Ovary (tissue), 10 donors: ENCODE measurements at places on chromosomes 16 and 17. TPM values are rescaled to one million over a fixed set of nuclear protein-coding genes. Genes with fewer than 3 reads are reported as not detected.

The EVPLL gene
- total RNA-seq = not detected

DNA sequence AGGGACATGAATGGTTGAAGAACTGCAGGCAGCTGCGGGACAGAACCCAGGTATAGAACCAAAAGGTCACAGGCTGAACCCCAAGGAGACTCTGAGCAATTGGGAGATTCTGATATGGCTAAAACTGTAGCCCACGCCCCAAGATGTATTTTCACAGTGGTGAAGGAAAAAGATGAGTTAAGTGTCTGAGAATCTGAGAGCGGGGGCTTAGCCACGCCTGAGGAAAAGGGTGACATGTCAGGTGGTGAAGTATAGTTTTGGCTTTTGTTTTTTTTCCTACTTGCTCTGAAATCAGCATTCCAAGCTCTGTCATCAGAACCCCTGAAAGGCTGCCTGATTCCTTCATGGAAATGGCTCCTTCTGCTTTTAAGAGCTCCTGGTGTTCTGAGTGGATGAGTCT is 73.3 kb downstream of the AKAP1 start:
- no peak overlapping the region for H3K27ac ChIP-seq
- DNase-seq = no peak
- no peaks in the 10 kb centered on the region for H3K27me3 ChIP-seq
- no peaks in the 10 kb centered on the region for H3K36me3 ChIP-seq
- H3K4me1 ChIP-seq = no peaks in the 10 kb centered on the region

DNA sequence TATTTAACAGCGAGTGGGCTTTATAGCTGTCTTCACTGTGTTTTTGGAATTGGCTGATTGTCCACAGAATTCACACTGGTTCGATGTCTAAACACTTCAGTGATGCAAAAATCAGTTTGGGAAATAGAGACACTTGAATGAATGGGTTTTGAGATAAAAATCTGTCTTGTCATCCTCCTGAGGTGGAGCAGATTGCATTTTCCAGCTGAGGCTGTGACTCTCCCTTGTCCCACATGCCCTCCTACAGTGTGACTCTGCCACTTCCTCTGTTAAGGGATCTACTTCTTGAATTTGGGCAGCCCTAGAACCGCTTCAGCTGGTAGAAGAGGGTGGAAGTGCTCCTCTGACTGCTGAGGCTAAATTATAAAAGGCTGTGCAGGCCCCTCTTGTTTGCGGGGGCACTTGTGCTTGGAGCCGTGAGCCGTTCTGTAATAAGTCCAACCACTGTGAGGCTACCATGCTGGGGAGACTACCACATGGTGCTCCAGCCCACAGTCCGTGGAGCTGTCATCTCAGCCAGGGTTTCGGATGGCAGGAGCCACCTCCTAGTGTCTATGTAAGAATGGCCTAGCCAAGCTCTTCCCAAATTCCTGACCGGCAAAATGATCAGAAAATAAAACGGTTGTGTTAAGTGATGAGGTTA is 175.9 kb downstream of the SPECC1 start:
- H3K4me1 ChIP-seq = peaks cover 10% of the 10 kb centered on the region
- no peak overlapping the region for H3K27ac ChIP-seq
- H3K27me3 ChIP-seq = no peaks in the 10 kb centered on the region
- DNase-seq = no peak
- no peaks in the 10 kb centered on the region for H3K36me3 ChIP-seq

GRCh38 chr17:77613218-77613617 is 345.3 kb upstream of the TNRC6C start:
- DNase-seq = no peak
- no peaks in the 10 kb centered on the region for H3K36me3 ChIP-seq
- no peaks in the 10 kb centered on the region for H3K4me1 ChIP-seq
- H3K4me3 ChIP-seq = no peak overlapping the region
- H3K27ac ChIP-seq = no peak overlapping the region

GRCh38 chr17:57735707-57736106 is 9.4 kb downstream of the CCDC182 start:
- H3K4me1 ChIP-seq = peaks cover 2% of the 10 kb centered on the region
- DNase-seq = no peak
- no peaks in the 10 kb centered on the region for H3K27me3 ChIP-seq
- no peak overlapping the region for H3K4me3 ChIP-seq

GRCh38 chr16:71354156-71354555 is 4.4 kb upstream of the CALB2 start:
- H3K27me3 ChIP-seq = no peaks in the 10 kb centered on the region
- no peaks in the 10 kb centered on the region for H3K36me3 ChIP-seq
- H3K27ac ChIP-seq = no peak overlapping the region
- no peak for DNase-seq
